ENCODE measurements at places on chromosomes 5 and 9.

DNA sequence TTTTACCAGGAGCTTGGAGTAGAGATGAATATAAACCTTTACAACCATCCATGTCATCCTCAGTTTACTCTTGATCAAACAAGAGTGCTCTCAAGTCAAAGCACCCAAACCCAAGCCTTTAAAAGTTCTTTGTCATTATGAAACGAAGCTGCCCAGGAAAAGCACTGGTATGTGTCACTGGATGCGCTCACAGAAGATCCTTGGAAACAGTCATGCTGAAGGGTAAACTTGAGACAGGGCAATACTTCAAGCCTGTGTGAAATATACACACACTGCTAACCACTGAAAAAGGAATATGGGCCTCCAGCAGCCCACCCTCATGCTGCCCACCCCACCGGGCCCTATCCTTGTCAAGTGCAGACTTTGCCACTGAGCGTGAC, 84.5 kb downstream of the PRRT1B start:
- no peak for DNase-seq

DNA sequence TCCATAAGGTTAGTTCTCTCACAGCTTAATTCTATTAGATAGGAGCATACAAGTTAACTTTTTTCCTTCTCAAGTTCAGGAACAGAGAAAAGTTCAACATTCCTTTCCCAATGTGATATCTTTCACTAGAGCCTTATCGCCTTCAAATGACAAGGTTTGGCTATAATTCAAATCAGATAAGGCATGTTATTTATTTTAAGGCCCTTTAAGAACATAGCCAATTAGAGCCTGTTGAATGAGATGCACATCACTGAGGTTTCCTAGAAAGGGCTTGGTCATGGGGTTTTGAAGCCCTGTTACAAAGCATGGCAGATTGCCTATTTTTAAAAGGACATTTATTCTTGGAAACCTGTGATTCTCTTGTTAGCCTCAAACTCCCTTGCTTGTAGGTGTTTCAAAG, 123.4 kb downstream of the BASP1 start:
- DNase-seq = no peak

DNA sequence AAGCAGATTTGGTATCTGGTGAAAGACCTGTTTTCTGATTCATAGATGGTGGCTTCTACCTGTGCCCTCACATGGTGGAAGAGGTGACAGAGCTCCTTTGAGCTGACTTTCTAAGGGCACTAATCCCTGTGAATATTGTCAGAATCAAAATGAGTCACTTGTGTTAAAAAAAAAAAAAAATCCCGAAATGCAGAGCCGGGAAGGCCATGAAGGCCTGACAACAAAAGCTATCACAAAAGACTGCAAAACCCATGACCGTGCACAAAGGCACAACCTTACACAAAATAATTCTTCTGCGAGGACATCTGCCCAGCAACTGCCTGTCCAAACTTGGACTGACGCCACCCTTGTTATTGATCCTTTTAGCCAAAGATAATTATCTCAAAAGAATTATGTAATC, 19.6 kb upstream of the UBTD2 start:
- DNase-seq = no peak

DNA sequence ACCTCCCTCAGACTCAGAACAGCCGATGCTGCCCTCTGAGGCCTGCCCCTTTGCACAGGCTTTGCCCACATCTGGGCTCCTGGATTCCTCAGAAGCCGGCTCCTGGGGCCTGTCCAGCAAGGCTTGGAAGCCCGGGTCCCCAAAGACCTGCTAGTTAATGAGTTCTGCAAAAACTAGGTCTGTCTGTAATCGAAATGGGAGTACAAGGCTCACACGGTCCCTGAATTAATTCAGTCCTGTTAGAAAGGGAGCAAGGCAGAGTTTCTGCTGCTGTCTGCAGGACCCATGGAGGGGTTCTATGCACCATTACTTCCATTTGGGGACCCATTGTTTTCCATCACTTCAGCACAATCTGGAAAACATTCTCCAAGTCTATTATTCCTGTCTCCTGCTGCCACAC, 221.8 kb downstream of the MELK start:
- no peak for DNase-seq

DNA sequence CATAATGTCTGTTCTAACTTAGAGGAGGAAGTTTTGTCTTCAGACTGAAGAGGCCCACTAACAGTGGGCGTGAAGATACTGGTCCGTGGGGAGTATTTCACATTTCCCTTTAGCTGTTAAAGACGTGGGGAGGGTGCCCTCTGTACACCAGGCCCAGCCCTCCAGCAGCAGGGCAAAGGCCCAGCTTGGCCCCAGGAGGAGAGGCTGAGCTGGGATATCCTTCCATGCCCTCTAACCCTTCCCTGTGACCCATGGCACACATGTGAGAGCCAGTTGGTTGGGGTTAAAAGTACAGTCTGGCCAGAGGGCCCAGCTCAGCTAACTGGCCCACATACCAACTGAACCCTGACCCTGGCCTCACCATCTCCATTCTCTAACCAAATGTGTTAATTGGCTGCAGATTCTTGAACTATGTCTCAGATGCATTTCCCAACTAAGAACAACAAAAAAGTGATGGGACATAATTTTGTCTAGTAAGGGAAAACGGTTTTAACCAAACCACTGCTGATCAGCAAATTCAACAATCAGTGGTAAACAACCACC, 74.4 kb downstream of the LHFPL2 start:
- DNase-seq = no peak

DNA sequence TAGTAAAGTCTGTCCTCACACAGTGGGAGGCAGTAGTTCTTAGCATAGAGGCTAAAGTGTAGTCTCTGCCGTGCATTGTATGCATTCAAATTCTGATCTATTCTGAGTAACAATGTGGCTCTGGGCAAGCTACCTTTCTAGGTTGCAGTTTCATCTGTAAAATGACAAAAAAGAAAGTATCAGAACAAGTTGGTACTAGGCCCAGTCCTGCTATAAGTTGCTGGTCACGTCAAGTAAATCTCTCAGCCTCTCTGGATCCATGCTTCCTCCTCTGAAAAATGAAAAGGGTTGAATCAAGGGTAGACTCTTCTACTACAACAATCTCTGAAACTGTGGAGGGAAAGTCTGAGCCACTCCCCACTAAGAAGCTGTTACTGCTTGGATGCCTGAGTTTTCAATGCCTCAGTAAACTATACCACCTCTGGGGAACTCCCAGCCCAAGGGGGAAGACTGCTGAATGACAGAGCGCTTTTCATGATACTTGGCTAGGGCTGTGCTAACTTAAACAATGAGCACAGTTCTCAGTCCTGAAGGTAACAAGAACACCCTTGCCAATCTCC, 34.5 kb upstream of the SPARC start:
- no peak for DNase-seq

DNA sequence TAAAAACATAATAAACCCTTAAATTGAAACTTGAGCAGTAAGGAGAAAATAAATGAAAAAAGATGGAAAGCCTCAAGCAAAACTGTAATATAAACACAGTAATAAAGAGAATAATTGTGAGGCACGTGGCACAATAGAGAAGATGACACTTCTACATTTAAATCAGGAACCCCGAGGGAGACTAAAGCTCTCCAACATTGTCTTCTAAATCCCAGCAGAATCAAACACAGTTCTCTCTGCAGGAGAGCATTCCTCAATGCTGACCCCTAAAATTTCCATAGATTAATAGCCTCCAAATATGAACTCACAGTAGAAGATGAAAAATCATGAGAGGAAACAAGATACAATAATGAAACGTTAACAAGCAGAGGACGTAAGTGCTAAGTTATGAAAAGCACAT, 721.2 kb upstream of the COX7C start:
- no peak for DNase-seq

- DNase-seq = no peak
Observed at GRCh38 chr5:110268985-110269384, 457.5 kb downstream of the TMEM232 start.

DNA sequence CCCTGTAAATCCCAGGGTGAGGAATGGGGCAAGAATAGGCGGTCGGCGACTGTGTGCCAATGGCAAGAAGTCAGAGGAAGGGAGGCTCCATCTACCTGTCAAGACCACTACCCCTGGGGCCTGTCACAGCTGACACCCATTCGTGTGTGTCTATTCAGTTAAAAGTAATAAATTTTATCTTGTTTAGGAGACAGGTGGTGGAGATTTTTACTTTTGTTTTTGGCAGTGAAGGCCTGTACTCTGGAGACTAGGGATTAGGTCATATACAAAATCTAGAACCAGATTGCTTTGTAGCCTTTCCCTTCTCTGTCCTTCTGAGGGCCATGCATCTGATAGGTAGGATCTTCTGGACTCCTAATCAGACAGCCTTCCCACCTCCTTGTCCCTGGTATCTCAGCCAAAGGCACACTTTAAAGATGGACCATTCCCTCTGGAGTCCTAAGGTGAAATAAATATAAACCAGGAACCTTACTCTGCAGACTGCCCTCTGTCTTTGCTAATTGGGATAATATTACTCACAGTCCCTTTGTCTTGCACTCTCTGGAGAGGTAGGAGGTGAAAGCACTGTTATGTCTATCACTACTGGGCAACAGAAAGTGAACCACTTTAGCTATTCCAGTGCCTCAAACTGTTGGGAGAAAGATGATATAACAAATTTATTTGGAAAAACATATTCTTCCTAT, 213.2 kb upstream of the ACTBL2 start:
- no peak for DNase-seq

- no peak for DNase-seq
Observed at GRCh38 chr5:149940077-149940574, 4.5 kb downstream of the PDE6A start.

- no peak for DNase-seq
Observed at GRCh38 chr5:179435731-179436315, 90.6 kb upstream of the ADAMTS2 start.

DNA sequence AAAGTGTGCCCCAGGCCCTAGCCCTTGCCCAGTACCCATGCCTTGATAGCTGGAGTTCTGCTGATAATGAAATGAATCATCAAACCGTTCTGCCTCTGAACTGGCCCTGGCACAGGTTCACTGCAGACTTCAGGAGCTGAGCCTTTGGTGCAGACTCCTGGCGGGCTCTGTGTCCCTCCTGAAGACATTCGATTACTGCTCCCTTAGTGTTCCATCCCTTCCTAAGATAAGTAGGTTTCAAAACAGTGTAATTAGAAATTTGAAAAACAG, 97.2 kb downstream of the MVB12B start:
- no peak for DNase-seq

DNA sequence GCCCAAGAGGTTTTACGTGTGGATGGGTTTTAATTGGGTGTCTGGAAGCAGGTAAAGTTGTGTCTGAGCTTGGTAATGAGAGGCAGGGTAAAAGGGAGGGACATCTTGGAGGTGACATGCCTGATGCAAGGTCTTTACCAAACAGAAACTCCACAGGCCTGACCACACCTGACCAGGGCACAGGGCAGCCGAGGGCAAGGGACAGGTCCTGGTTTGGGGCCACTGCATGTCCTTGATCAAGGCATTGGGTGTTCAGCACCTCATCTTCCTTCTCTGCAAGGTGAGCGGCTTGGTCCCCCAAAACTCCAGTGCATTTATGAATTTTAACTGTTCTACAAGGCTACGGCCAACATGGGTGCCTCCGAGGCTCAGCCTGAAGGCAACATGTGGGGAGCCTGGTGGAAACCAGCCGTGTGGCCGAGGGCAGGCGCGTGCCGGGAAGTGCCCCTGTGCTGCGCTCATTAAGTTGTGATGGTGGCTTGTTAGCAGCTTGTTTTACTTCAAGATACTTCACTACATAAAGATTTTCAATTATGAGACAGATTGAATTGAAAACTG, 30.7 kb upstream of the LPCAT1 start:
- no peak for DNase-seq

- DNase-seq = no peak
Observed at GRCh38 chr9:33628865-33629410, 104.9 kb downstream of the ANKRD18B start.

DNA sequence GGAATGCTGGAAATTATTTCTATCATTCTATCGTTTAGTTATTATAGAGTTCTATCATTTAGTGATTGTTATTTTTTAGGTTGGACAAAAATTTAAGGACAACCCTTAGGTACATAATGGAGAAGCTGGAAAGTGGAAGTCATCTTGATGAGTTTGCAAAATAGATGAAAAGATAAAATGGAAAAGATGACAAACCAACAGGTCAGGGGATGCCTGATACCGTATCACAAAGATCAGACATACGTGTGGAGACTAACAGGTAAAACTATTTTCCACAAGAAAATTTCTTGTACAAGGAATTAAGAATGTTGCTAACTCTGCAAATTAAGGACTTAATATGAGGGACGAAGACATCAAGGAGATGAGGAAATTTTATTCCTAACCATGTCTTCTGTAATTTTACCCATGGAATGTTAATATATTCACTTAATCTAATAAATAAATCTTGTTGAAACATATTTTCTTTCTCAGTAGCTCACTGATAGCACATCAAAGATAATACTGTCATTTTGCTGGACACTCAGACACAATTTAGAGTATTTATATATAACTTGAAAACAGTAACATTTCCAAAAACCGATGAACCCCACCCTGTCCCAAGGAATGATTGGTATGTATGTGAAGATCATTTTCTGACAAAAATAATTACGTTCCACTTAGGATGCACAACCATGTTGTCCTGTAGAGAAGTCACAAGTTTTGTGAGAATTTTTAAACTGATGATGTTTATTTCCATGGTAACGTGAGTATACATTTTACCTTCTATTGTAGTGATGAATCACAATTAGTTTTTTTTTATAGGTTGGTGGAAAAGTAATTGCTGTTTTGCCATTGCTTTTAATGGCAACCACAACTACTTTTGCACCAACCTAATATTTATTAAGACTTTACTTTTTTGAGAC, 2.6 kb downstream of the LURAP1L start:
- DNase-seq = no peak

DNA sequence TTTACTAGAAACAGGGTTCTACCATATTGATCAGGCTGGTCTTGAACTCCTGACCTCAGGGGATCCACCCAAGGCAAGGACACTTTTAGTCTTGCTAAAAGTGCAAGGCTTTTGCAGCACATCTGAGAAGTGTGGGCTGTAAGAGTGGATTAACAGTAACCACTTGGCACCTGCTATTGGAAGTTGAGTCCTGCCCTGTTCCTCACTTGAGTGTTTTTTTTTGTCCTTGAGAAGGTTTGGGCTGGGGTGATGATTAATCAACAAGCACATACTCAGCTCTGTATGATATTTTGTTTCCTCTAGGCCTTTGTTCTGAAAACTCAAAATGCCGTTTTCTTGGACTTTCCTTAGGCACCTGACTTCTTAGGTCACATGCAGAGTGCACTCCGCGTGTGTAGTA, 37.4 kb downstream of the SNX30 start:
- DNase-seq = no peak
